ENCODE measurements at places on chromosomes 11 and 22.

DNA sequence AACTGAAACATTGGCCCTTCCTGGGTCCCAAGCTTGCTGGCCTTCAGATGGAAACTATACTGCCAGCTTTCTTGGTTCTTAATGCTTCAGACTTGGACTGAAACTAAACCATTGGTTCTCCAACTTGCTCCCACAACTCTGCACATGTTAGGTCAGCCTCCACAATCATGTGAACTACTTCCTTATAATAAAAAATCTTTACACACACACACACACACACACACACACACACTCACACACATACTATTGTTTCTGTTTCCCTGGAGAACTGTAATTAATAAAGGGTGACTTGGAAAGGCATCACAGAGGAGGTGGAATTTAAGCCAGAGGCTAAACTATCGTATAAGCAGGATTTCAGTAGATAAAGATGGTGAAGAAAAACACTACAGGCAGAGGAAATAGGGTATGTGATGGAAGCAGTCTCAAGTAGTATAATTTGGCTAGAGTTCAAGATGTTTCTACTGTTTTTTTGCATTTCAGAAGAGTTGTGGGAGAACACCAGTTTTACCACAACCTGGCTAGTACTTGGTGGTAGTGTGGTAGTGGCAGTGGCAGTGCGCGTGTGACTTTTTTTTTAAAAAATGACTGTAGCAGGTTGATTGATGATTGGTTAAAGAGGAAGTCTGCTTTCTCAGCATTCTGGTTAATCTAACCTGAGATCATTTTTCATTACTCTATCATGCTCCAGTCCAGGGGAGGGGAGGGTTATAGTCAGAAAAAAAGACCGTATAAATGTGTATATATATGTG is 70.1 kb downstream of the PDE3B start:
- DNase-seq, result no peak

- no peak for DNase-seq
Observed at GRCh38 chr11:33399421-33399820, 142.2 kb downstream of the HIPK3 start.

GRCh38 chr11:57982776-57983175 is 40.9 kb upstream of the OR9Q1 start:
- no peak for DNase-seq

DNA sequence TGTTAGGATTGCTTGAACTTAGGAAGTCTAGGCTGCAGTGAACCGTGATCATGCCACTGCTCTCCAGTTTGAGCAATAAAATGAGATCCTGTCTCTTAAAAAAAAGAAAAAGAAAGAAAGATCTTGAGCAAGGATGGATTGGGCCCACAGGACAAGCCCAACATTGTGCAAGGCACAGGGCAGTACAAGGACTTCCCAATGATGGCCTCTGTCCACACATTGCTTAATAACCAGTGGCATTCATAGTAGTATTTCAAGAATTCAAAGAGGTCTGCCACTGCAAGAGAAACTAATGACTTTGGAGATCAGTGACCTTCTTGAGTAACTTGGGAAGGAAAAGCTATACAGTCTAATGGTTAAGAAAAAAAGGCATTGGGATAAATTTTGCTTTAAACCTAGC is 44.6 kb downstream of the SEZ6L start:
- no peak for DNase-seq

DNA sequence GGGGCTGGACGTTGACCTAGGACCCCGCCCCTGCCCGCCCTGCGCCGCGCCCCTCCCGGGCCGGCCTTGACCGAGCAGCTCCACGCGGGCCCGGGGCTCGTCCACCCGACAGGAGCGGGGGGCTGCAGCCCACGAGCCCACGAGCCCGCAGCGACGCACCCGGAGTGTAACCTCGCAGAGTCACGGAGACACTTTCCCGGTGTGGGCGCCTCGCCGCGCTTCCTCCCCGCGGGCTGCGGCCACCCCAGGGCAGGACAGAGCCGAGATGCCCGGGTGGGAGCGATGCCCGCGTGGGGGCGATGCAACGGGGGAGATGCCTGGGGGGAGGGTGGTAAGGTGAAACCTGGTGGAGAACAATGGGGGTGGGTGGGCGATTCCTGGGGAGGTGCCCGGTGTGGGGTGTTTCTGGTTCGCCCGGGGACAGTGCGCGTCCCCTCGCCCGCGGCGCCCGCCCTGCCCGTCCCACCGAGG is 4.9 kb upstream of the ZBED4 start:
- no peak for DNase-seq

DNA sequence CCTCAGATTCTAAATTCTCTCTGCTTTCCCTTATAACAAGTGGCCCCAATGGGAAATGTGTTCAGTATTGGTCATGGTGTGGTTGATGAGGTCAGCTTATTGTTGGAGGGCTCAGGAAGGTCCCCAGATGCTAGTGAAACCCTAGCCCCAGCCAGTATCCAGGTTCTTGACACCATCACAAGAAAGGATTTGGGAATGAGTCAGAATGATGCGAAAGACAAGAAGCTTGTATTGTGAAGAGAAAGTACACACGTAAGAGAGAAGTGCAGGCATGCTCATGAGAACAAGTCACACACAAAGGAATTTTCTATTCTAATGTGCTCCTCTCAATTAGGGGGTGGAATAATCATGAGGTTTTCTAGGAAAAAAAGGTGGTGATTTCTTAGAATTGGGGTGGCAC is 34.9 kb upstream of the TRPC6 start:
- DNase-seq, result peak; percentile 31

- DNase-seq, result no peak
Observed at GRCh38 chr11:109854731-109855130, 238.5 kb upstream of the ZC3H12C start.

- DNase-seq, result peak; percentile 40
Observed at GRCh38 chr22:30922151-30922611, 46.4 kb downstream of the MORC2 start.

- peak; percentile 45 for DNase-seq
Observed at GRCh38 chr22:35638001-35638400, 10.2 kb upstream of the APOL6 start.

- DNase-seq, result no peak
Observed at GRCh38 chr11:114190630-114191029, 105.6 kb upstream of the NNMT start.

DNA sequence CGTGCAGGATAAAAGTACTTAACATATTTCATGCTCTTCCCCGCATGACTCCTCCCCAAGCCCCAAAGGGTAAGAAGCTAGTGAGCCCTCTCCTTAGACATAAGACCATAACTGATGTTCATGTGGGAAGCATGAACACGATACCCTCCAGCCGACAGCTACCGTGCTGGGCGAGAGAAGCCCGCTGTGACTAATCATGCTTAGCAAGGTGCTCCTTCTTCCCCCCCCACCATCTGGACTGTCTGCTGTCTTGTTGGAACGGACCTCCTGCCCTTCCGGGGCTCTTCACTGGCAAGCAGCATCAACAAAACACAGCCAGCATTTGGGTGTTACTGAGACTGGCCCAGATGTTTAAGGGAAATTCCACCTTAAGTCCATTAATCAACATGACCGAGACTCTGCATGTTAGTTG is 200.6 kb downstream of the DBX1 start:
- no peak for DNase-seq

- no peak for DNase-seq
Observed at GRCh38 chr11:22163394-22163797, 29.5 kb upstream of the ANO5 start.

DNA sequence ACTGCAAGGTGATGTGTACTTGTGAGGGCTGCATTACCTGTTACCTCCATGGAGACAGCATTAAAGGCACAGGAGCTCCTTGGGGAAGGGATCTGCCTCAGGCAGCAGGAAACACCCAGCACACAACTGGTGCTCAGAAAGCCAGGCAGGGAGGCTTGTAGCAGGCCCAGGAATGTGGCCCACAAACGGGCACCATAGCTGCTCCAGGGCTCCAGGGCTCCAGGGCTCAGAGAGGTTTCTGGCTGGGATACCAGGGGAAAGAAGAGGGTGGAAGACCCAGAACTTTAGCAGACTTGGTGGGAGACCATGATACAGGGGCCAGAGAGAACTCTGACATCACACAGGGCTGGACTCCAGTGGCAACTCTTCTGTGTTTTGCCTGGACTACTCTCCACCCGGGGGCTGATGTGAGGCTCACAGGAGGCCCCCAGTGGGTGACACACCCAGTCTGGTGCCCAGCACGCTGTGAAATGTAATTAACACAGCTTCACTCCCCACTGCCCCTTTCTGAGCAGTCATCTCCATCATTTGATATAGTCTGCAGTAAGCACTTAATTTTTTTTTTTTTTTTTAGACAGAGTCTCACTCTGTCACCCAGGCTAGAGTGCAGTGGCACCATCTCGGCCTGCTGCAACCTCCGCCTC is 14.7 kb upstream of the SULT4A1 start:
- DNase-seq, result no peak

DNA sequence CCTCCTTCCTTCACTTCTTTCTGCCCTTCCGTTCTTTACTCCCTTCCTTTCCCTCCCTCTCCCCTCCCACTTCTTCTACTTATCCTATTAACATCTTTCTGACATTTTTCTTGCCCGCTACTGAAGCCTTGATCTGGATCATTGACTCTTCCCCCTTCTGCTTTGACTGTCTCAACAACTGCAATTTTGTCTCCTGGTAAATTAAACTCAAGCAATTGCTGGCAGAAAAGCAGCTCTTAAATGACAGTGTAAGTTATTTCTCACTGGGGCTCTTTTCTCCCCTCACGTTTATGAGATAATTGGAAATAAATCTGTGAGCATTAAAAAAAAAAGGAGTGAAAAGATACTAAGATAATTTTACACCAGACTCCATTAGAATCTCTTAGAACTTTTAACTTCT is 120.0 kb downstream of the SLC17A6 start:
- DNase-seq, result no peak

Data from EH (cell line).